Stimulated activated CD8-positive, alpha-beta memory T cell treated with anti-CD3 and anti-CD28 coated beads, Interleukin-15, amount 100 ng/mL, for 48 hours (primary cell): ENCODE measurements at places on chromosomes 4 and X.
A peak's percentile ranks its signal among the peaks of the same experiment; 100 is the strongest.

DNA sequence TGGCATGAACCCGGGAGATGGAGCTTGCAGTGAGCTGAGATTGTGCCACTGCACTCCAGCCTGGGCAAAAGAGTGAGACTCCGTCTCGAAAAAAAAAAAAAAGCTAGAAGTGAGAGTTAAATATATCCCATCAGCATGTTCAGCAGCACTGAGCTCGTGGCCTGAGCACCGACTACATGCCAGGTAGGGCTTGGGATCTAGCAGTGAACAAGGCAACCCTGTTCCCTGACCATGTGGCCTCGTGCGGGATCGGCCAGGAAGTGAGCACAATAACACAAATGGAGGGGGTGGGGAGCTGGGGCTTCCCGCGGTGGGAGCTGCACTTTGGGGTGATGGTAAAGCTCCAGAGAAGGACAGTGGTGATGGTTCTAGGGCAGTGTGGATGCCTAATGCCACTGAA lies 193.7 kb upstream of the PSAPL1 start:
- DNase-seq, result no peak

- DNase-seq, result no peak
Observed at GRCh38 chr4:152109531-152110509, 349.0 kb upstream of the GATB start.

DNA sequence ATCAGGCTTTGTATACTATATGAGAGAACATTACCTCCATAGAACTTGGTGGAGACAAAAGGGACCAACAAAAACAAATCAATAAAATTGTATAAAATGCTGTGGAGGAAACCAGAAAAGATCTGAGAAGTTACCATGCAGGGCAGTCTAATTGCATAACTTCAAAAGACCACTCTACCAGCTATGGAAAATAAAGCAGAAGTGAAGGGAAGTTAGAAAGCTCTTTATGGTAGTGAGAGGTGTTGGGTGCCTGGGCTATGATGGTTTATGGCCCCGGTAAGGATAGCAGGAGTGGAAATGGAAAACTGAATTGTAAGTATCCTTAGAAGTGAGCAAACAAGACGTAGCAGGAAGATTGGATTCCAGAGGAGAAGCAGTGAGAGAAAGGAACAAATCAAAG lies 3.1 kb downstream of the TMEM184C start:
- DNase-seq, result no peak

GRCh38 chr4:26337612-26338011 lies 16.8 kb downstream of the RBPJ start:
- DNase-seq, result no peak

DNA sequence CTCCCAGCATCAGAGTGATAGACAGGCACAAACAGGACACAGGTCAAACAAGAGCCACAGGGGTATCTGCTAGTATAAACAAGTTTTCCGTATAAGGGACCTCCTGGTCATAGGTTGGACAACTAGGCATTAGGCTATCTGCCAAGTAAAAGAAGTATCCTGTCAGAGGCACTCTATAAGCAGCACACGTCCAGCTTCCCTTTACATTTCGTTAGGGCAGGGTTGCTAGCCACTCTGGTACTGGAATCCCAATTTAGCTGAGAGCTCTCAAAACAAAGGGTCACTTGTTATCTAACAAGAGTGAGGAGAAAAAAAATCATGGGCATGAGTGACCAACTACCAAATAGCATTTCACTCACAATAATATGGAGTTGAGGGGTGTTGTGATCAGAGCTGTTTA lies 780.7 kb upstream of the DIAPH2 start:
- no peak for DNase-seq

DNA sequence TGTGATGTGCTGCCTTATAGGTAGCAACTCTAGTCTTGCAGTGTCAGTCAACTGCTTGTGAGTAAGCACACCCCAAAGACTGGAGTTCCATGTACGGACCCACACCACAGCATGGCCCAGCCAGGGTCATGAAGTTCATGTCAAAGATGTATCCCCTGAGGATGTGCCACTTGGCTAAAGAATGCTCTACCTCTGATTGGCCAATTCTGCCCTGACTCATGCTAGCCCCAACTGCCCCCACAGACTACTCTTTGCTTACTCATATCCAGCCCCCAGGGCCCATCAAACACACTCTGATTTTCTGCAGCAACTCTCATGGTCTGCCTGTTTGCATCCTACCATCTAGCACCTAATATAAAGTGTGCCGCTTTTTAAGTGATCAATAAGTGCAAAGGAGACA lies 62.5 kb downstream of the CHRDL1 start:
- no peak for DNase-seq

GRCh38 chr4:138773321-138773720 lies 242.3 kb upstream of the NOCT start:
- no peak for DNase-seq

DNA sequence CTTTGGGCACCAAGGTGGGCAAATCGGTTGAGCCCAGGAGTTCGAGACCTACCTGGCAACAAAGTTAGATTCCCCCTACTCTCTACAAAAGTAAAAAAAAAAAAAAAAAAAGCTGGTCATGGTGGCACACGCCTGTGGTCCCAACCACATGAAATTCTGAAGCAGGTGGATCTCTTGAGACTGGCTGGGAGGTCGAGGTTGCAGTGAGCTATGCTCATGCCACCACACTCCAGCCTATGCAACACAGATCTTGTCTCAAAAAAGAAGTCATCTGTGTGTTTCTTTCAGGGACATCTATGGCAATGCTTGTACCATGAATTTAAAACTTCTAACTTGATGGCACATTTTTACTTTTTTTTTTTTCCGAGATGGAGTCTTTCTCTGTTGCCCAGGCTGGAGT lies 55.3 kb downstream of the UGT2A2 start:
- no peak for DNase-seq

DNA sequence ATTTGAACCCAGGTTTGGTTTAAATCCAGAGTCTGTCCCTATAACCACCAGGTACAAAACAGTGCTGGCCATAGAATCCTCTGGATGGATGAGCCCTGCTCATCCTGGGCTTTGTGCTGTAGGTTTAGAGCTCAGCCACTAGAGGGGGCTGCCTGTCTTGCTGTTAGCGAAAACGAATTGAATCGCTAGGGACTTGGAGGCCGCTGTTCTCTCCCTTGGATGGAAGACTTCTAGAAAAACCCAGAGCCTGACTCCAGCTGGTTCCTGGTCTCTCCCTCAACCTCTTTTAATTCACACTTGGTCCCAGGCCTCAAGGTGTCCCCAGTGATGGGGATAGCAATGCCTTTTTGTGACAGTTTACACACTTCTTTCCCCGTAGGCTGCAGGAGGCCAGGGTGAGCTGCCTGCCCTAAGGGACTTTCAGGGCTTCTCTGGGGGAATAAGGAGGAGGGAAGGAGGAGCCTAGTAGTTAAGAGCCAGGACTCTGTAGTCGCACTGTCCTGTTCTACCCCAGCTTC lies 8.7 kb downstream of the RIPPLY1 start:
- DNase-seq, result peak; percentile 21

- no peak for DNase-seq
Observed at GRCh38 chr4:30380404-30380998, 339.7 kb upstream of the PCDH7 start.
